ENCODE measurements at places on chromosomes 16 and 17.
A peak's percentile ranks its signal among the peaks of the same experiment; 100 is the strongest.

- DNase-seq, result no peak
Observed at GRCh38 chr16:85676466-85676865, 12.3 kb downstream of the GINS2 start.

DNA sequence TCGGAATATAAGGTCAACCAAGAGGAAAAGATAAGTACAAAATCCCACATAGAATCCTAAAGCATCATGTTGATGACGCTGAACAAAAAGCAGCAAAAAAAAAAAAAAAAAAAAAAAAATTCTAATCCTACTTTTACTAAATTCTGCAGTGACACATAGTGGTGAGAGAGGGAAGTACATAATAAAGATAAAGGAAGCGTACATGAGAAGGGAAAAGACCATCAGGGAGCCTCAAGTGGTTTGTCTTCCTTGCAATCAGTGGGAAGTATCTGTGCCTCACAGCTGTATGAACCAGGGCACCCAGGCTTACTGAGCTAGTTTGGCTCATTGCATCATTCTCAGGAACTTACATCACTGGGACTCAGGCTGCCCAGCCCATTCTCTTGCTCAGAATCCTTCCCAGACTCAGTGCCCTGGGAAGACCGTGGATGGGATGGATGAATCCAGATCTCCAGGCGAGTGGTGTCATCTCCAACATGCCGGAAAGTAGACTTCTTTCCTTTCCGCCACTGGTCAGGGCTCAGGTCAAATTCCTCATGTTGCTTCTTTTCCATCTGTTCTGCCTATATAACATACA lies 21.2 kb downstream of the SMG6 start:
- DNase-seq, result peak; percentile 42

DNA sequence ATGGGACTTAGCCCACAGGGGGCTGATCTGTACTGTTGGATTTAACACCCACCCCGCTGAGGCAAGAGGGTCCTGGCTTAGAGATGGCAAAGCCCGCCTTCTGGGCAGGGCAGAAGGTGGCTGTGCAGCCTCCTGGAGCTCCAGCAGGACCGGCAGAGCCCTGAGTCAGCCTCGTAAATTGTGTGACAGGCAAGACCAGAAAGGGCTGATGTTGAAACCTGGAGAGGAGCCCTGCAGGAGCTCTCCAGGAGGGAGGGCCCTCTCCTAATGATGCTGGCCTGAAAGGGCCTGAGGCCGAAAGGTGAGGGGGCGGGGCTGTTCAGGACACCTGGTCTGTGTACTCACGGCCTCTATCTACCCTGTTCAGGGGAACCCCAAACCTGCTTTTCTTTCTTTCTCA lies 22.5 kb upstream of the MYO15B start:
- DNase-seq, result no peak

DNA sequence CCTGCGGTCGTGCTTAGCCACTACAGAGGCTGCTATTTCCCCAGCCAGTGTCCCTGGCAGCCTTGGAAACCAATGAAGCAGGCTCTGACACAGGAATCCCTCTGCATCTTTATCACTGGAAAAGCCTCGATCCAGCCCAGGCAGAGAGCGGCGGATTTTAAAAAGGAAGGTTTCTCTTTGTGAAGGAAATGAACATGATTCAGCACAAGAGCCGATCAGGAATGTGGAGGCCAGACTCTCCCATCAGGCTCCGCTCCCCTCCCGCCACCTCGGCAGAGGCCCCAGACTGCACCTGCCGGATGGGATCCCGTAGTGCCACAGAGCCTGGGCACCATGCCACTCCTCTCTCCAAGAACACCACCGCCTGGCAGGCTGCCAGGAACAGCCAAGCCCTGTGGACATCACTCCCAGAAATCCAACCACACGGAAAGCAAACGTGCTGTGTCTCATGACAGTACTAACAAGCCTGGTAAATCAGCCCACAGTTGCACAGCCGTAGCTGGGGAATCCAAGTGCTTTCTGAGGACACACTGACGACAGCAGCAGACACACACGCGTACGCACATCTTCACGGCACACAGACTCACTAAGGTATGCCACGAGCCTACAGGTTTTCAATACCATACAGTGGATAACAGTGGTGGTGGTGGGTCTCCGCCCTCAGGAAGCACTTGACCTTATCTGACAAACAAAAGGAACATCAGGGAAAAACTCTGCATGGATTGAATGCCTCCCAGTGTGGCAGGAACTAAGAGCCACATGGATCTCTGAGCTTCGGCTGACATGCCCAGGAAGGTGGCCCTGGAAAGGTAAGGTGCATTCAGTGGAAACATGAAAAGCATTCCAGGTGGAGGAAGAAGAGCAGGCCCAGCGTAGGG lies 5.4 kb downstream of the LRRC75A start:
- no peak for DNase-seq

- no peak for DNase-seq
Observed at GRCh38 chr17:17164156-17164555, 42.0 kb downstream of the PLD6 start.

Measured in globus pallidus (tissue), 1 donor.